Cortex of kidney (tissue), 1 donor: ENCODE measurements at places on chromosomes 2 and 18.

DNA sequence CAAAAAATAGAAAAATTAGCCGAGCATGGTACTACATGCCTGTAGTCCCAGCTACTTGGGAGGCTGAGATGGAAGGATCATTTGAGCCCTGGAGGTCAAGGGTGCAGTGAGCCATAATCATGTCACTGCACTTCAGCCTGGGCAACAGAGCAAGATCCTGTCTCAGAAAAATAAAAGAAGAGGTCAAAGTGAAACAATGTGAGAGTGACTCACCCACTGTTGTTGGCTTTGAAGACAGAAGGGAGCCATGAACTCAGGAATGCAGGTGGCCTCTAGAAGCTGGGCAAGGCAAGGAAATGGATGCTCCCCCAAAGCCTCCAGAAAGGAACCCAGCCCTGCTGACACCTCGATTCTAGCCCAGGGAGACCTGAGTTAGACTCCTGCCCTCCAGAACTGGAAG, 3.7 kb upstream of the TMEM214 start:
- no peak for DNase-seq

DNA sequence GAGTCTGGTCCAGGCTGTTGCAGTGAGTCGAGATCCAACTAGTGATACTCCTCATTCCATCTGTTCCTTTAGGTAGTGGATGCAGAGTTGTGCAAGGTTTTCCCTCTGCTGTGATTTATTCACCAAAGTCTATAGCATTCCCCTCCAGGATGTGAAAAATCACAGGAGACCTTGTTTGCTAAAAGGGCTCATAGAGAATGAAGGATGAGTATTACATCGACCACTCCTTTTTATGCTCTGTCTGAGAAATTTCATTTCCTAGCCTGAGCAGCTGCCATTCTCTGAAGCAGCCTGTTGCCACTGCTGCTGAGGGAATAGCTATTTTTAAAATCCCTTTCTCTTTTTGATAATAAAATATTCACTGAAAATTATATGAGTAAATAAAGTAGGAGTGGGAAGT, 134.1 kb upstream of the LRRTM1 start:
- DNase-seq = no peak

DNA sequence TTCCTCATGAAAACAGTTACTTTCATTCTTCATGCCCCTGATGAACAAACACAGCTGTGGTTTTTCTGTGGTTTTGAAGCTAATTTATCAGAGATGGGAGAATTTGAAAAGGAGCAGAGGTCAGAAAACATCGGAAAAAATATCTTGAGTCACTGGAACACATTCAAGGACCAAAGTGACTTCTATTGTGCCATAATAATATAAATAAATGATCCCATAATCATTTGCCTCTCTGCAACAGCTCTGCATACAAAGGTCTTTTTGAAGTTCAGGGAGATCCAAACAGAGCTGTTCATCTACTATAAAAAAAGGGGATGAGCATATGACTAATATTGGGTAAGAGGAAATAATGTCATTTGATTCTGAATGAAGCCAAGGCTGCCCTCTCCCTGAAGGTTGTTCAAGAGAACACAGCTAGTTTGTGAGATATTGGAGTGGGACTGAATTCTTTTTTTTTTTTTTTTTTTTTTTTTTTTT, 201.3 kb upstream of the GALNT5 start:
- no peak for DNase-seq

DNA sequence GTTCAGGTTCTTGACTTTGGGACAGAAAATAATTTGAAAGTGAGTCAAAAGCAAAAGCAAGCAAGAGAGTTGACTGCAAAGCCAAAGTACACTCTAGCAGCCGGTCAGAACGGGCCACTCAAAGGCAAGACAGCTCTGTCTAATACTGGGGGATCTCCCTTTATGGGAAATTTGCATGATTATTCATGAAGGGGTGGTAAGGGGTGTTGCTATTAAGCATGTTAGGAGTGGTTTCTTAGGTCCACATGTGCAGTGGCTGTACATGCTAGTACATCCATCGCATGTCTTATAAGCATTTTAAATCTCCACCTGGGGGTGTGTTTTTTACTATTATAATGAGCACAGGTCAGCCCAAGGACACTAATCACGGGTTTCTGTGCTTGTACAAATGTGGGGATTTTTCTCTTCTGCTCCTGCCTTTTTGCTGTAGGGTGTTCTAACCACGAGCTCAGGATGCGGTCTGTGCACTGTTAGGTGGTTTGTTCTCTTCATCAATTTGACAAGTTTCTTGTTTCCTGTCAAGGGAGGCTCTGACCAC, 60.2 kb upstream of the SPP2 start:
- DNase-seq = no peak

DNA sequence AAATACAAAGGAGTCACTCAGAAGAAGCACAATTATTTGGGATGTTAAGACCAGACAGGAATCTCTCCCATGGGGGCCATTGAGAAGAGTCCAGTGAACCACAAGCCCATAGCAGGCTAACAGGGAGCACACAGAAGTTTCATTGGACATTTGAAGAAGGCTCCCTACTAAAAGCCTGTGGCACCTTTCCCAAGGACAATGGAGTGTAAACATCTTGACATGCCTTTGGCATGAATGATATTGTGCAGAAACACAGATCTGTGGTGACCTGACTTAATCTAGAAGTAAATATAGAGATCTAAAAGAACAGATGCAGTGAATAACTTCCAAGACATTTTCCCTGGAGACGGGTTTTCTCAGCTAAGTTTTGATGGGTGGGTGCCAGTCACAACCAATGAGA, 221.5 kb downstream of the EPHA4 start:
- DNase-seq = no peak

- DNase-seq = no peak
Observed at GRCh38 chr2:86512034-86512433, 51.2 kb downstream of the CHMP3 start.

DNA sequence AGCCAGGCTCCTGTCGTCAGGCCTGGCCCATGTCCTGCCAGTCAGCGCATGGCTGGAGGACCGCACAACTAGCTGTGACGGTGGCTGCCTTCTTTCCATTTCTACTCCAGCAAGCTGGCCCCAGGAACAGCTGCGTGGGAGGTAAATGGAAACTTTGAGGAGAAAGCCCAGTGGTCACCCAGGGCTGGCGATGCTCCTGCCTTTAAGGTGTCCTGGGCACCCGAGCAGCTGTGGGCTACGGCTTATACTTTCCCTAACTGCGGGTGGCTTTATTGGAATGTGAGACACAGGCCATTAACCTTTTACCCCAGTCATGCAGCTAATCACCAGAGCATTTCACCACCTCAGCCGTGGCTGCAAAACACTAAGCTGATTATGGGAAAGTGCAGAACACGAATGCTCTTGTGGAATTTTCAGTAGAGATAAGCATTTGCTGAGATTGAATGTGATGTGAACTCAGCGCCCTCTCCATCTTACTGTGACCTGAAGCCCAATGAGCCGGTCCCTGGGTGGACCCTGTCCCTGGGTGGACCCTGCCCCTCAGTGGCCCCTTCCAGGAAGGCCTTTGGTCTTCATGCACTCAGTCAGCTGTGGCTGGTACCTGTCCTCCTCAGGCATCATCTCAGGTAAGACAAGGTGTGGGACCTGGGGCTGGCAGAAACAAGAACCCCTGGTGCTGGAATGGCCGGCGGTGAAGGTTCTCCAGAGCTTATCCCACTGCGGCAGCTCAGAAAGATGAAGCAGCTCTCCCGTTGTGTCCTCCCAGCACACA, 275.4 kb upstream of the HS6ST1 start:
- DNase-seq = no peak

DNA sequence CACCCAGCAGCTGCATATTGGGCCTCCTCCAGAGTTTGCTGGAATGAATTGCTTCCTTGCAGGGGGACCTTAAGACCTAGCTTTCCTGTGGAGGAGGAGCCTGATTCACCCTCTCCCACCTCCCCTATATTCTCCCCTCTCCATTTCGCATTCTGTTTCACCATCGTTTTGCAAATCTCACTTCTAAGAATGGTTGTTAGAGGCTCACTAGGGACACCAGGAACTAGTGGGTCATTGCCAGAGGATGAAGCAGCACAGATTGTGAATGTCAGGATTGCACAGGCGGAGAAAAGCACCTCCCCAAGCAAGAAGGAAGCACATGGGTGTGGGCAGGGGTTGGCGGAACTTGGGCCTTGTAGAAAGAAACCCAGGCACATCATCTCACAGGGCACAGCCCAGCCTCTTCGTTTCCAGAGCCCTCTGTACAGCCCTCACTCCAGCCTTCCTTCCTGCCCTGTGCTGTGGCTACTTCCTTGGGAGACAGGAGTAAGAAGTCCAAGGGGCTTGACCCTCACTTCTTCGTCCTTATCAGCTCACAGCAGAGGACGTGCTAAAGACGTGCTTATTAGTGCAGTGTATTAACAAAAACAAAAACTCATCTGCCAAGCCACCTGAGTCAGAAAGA, 63.4 kb downstream of the TACR1 start:
- no peak for DNase-seq
